ENCODE measurements at places on chromosomes 5 and 9.

DNA sequence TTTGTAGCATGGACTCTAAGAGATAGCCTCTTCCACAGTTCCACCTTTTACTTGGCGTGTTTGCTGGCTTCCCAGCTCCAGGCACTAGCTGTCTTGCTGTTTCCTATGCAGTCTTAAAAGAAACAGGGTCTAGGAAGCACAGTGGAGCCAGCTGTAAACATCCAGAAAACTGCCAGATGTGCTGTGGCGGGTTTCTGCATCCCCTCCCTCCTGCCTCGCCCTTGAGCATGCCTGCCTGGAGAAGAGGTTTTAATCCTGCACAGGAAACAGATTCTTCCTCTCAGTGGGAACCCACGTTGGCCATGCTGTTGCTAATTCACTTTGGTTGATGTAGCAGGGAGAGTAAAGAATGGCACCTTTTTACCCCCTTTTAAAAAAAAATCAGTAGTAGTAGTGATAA lies 121.3 kb downstream of the RPS23 start:
- DNase-seq = no peak

GRCh38 chr5:157051604-157052245 lies 7.2 kb downstream of the HAVCR1 start:
- no peak for DNase-seq

GRCh38 chr9:131467214-131467935 lies 35.3 kb upstream of the POMT1 start:
- no peak for DNase-seq

DNA sequence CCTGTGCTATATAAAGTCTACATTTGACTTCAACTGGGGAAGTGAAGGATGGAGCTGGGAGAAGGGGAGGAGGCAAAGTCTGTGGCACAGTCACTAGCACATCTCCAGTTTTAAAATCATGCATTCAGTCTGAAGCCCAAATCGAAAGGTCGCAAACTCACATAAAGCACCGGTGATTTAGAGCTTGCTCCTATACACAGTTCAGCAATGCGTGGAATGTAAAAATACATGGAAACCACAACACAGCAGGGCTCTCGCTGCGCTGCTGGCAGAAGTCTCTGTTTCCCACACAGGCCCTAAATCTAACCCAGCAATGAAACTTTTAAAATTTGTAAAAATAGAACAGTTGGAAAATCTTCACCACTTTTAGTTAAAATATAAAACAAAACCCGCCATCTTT lies 68.2 kb downstream of the EBF1 start:
- DNase-seq = no peak

GRCh38 chr9:88957526-88957925 lies 33.7 kb upstream of the S1PR3 start:
- DNase-seq = no peak

GRCh38 chr5:69238760-69239251 lies 4.1 kb downstream of the CDK7 start:
- DNase-seq = no peak

- DNase-seq = no peak
These were observed 4.2 kb downstream of the WWC1 start for GRCh38 chr5:168295574-168296201.

DNA sequence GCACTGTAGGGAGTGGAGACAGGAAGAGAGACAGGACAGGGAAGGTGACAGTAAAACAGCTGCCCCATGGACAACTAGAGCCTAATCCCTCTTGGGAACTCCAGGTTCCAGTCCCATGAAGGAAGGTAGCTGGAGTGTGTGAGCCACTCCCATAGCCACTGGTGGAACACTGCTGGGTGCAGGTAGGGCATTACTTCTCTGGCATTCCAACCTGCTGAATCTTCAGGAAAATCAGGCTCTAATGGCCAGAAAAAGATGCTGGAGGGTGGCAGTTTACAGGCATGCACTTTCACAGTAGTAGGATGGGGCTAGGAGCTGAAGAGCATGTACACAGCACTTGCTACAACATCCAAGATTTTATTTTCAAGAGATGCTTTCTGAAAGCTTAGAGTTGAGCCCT lies 259.4 kb downstream of the AUH start:
- no peak for DNase-seq

GRCh38 chr9:27124151-27124550 lies 15.1 kb downstream of the TEK start:
- DNase-seq = no peak

GRCh38 chr9:14652729-14653377 lies 40.4 kb downstream of the ZDHHC21 start:
- DNase-seq = no peak

DNA sequence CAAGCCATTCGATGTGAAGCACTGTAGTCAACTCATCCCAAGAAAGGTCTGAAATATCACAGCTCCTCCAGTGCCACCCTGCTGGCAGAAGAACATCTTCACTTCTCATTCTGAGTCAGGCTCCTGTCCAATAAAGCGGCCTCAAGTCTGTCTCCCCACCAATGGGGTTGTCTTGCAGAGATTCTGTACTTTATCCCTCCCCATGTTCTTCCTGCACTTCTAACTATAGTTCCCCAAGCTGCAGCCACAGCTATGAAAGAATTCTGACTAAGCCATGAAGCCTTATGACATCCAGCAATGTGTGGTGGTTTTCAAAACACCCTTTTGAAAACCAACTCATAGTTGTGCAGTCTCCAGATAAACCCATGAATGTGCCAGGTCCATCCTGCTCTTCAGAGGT lies 6.8 kb downstream of the MACROH2A1 start:
- no peak for DNase-seq

DNA sequence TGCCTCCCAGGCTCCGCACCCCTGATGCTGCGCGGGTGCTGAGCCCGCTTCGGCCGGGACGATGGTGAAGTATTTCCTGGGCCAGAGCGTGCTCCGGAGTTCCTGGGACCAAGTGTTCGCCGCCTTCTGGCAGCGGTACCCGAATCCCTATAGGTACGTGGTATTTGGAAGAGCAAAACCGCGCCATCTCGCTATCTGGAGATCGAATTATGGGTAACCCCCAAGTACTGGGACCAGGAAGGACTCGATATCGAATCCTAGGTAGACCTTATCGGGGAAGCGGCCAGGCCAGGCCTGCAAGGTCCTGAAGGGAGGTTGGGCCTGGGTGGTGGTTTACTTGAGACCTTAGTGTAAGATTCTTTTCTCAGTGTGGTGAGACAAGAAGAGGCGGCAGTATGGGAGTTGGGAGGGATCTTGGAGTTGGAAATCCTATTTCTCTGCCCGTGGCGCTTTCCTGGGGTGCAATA lies 359 bp downstream of the PRELID1 start:
- DNase-seq = no peak

DNA sequence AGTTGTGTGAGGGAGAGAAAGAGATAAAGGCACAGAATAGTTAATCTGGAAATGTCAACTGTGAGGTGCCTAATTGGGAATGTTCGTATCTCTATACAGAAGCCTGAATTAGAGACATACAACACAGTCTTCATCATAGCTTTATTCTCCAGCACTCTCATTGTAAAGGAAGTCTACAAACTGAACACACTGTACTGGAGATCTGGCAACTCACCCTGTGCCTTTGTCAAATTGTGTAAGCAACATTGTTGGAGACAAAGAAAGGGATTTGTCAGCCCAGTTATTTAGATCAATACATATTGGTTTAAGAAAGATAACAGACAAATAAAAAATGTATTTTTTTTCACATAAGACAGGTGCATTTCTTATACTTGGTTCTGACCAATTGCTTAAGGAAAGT lies 832.9 kb upstream of the DMAC1 start:
- no peak for DNase-seq

DNA sequence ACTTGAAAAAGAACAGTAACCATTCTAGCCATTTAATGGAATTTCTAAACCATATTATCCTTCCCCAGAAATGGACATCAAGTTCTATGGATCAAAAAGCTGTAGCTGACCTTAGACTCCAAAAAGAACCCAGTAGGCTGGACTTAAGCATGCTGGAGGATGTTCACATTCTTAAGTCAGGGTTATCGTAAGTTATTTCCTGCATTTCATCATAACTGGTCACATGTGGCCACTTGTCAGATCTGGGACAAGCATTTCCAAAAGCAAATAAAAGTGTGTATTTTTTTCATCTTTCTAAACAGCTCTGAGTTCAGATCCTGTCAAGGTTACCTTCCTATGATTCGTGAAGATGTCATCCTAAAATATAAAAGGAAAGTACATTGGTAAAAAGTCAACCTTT lies 274.5 kb upstream of the PTGER4 start:
- no peak for DNase-seq

DNA sequence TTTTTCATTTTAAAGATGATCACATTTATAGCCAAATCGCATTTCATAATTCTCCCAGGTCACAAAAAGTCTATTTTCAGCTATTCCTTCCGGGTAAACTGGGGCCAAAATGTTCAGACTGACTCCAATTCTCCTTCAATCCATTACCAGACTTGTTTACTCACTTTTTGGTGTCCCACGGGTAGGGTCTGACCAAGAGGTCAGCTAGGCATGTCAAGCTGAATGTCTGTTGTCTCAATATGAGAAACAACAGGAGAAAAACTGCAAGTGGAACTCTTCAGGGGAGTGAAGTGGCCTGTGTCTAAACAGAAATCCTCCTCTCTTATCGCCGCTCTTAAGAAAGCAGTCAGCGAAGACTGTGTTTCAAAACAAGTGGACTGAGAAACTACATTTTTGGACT lies 171.3 kb downstream of the APBA1 start:
- DNase-seq = no peak

GRCh38 chr5:78689540-78690252 lies 41.1 kb upstream of the LHFPL2 start:
- DNase-seq = no peak

DNA sequence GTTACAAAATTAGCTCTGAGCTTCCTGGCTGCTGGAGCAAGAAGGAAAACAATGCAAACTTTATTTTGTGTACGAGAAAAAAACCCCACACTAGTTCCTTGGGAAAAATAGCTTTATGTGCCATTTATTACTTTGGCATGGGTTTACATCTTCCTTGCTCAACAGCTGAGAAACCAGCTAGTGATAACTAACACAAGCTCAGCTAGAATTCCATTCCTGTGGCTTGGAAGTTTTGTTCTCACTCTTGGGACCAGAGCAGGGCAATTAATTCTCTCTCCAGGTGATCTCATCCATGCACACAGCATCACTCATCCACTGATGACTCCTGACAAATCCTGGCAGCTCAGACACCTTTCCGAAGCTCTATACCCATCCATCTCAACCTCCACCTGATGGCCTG lies 104.1 kb downstream of the CRB2 start:
- no peak for DNase-seq

- DNase-seq = no peak
These were observed 70.3 kb downstream of the FGF10 start for GRCh38 chr5:44318883-44319282.

DNA sequence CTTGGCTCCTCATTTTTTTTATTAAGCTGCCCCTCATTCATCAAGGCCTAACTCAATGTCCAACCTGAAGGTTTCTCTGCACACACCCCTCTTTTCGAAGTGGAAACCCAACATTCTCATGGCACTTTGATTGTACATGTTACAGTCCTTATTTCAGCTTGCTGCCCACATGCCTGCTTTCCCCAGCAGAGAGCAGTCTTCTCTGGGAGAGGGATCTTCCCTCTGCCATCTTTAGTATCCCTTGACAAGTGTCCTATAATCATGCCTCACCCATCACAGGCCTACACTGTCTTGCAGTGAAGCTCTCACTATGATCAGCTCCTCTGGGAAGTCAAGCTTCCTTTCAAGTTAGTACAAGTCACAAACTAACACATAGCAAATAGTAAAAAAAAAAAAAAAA lies 175.1 kb downstream of the ACER2 start:
- no peak for DNase-seq

All from stimulated activated CD4-positive, alpha-beta T cell treated with anti-CD3 and anti-CD28 coated beads, TNF-alpha, amount 100 ng/mL, for 1 hour (primary cell).